ENCODE measurements at places on chromosomes 2 and 18.

- DNase-seq, result no peak
These were observed 326.4 kb downstream of the SMAD2 start for GRCh38 chr18:47604021-47604420.

GRCh38 chr2:32363597-32363996 lies 6.8 kb downstream of the BIRC6 start:
- DNase-seq, result no peak

DNA sequence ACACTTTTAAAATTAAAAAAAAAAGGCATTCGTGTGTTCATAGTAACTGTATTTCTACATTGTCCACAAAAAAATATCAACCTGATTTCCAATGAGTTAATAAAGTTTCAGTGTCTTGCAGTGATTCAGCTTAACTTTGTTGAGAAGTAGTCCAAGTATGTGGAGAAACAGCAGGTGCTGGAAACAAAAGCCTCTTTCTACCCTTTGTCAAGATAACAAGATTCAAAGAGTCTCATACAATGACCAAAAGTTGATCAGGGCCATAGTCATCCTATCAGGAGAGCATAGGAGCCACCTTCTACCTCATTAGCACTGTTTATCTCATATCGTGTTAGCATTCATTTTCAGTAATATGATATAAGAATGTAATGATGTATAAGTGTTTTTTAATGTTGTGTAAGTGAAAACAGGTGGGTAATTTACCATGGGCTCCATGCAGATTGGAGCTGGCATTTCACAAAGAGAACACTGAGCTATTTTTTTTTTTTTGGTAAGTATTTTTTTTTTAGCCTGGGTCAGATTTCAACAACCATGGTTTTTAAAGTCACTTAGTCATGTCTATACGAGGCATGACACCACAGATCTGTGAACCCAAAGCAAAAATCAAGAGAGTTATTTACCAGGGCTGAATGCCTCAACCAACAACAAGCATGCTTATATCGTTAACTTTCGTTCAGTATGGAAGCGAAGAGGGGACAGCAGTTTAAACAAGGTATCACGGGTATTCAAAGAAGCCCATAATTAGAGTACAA lies 165.0 kb upstream of the ZNF521 start:
- no peak for DNase-seq

DNA sequence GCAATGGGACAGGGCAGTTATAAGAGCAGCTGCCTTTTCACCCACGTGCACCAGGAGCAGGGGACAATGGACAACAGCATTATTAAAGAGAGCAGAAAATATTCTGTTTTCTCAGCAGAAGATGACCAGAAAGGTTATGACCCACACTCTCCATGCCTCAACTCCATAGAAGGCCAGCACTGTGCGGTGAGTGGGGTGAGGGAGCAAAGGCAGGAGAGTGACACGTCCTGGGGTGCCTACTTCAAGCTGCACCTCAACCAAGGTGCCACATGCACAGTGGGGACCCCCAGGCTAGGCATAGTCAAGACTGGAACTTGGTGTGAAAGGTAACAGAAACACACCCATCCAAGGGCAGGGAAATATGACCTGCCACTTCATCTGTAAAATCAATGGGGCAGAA lies 50.4 kb downstream of the POLR1A start:
- no peak for DNase-seq

DNA sequence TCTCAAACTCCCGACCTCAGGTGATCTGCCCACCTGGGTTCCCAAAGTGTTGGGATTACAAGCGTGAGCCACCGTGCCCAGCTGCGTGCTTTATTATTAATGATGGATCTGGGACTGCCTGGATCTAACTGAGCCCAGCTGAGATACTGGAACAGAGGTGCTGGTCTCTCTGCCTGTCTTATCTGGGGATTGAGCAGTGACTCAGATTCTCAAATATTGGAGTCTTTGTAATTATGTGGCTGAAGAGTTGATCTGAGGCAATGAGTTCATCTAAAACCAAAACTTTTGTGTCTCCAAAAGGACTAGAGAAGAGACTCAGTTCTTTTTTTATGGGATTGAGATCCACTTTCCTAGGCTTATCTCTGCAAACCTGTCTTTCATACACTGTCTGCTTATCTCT lies 16.3 kb downstream of the PLEKHB2 start:
- DNase-seq, result no peak

- DNase-seq, result no peak
These were observed 323.6 kb downstream of the PAX3 start for GRCh38 chr2:221975151-221975550.

DNA sequence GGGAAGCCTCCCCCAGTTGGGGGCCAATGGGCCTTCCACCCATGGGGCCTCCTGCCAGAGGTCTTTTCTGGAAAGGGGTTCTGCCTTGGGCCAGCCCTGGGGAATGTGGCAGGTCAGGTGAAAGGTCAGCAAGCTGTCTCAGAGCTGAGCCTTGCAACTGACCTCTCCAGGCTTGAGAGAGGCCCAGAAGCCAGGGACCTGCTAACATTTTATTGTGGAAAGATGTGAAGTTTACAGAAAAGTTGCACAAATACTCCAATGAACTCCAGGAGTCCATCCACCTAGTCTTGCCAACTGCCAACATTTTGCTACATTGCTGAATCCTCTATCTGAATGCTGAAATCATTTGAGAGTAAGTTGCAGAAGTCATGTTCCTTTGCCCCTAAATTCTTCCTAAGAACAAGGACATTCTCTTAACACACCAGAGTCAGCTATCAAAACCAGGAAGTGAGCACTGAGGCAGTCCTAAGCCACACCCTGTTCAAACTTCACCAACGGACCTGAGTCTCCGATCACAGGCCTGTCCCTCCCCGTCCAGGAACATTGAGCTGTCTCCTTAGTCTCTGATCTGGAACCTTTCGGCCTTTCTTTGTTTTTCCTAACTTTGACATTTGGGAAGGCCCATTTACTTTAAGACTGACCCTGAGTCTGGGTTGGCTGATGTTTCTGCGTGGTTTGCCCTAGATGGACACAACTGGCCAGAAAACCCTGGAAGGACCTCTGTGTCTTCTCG lies 4.0 kb downstream of the SNORC start:
- no peak for DNase-seq

GRCh38 chr2:38105922-38106321 lies 30.0 kb upstream of the CYP1B1 start:
- DNase-seq, result no peak

DNA sequence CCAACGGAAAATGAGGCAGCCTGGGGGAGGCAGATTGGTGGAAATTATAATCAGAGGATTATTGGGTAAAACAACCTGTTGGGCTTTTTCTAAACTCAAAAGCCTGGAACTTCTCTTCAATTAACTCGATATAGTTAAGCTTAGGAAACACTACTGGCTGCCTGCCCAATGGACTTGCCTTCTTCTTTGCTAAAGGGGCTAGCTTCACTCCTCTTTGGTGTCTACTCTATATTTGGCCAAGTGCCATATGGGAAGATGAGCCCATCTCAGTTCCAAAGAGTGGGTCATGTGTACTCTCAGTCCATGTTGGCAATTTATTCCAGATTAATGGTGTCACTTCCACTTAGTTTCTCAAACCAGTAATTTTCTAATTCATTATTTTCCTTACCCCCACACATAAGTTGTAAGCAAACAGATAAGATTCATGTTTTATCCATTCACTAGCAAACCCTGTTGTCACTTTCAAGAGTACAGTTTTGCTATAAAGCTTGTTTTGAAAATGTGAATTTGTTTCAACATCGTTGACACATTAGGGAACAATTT lies 34.3 kb downstream of the DARS1 start:
- DNase-seq, result no peak

- no peak for DNase-seq
These were observed 50.6 kb upstream of the SPRED2 start for GRCh38 chr2:65482971-65483370.

Measured in B cell (primary cell).